ENCODE measurements at places on chromosomes 1 and 21. TPM values are rescaled to one million over a fixed set of nuclear protein-coding genes. Genes with fewer than 3 reads are reported as not detected.

DNA sequence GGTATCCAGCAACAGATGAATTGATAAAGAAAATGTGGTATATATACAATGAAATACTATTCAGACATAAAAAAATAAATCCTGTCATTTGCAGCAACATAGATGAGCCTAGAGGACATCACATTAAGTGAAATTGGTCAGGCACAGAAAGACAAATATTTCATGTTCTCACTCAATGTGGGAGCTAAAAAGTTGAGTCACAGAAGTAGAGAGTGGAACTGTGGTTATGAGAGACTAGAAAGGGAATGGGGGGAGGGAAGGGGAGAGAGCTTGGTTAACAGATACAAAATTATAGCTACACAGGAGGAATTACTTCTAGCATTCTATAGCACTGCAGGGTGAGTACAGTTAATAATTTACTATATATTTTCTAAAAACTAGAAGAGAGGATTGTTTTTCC is 37.1 kb upstream of the SERPINC1 start:
- no peak for DNase-seq

DNA sequence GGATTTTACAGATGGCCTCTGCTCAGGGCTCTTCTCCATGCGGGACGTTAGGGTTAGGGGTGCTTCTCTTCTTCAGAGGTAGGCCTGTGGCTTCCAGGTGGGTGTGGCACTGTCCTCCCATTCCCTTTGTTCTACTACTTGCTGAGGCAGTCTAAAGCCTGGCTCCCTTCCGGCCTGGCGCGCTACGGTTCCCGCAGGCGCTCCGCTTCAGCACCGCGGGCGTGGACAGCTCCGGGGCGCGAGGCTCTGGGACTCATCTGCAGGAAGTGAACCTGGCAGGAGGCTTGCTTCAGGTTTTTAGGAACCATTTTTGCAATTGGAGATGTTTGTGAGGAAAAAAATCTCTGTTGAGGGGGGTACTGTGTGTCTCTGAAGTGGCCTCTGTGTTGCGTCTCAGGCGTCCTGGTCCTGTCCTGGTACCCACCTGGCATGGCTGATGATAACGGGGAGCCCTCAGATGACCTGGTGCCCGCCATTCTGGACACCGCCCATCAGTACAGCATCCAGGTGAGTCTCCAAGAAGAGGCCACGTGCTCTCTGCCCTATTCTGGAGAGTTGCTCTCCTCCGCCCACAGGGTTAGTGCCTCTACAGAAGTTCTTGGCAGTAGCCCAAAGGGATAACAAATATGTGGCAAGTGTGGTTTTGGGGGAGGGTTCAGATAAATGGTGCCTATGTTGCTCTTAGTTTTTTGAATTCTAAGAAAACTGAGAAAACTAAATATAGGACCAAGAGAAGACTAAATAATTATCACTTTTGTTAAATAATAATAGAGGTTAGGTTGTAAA is 1.9 kb downstream of the MANEAL start:
- peak; percentile 90 for DNase-seq

The ARTN gene
- total RNA-seq, result 0.43 TPM

DNA sequence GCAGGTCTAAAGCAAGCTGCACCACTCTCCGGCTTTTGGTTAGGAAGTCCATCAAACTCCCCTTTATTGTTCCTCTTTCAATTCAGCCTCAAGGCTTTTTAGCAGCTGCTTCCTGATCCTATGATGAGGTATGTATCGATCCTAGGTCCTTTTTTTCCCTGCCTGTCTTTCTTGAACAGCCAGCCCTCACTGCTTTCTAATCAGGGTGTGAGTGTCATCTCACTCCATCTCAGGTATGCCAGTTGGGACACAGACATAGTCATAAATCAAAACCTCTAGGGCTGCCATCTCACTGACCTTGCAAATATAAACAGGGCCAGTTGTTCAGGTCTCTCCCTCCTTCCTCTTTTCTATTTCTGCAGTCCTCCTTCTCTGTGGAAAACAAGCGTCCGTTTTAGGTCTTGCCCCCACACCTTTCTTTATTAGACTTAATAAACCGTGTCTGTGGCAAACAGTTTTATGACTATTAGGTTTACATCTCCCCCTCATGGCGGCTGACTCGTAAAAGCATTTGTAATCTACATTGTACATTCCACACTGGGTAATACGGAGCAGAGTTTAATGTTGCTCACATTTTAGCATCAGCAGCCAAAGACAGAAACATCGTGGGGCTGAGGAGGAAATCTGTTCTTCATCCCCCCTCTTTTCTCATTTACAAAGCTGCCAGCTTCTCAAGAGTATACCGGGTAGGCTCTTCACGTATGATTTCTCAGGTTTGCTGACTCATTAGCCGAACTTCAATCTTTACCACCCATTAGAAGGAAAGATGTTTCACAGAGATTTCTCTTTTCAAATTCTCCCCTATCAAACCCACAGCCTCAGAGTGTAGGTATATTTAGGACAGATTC is 11.6 kb downstream of the STYXL2 start:
- no peak for DNase-seq

DNA sequence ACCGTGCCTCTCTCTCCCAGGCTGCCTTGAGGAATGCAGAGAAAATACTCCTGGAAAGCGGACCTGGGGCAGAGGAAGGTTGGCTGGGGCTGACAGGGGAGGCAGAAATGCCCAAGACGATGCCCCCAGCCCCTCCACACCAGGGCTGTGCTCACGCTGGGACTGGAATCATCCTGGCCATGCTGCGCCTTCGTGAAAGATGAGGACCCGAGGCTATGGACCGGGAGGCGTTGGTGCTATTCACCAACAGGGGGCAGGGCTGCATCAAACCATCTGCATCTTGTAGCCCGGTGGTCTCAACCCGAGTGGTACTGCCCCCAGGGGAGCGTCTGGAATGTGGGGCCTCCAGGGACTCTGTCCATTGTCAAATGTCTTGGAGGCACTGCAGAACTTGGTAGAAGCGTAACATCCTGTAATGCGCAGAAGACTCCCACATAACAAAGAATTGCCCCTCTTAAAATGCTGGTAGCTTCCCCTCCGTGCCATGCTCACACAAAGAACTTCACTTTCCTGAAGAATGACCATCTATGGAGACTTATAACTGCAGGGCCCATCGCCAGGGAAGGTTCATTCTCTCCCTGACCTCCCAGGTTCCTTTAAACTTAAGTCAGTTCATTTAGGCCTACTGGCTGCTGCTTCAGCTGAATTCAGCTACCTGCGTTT is 251.2 kb downstream of the RRAGC start:
- no peak for DNase-seq

The FABP3 gene
- not detected for total RNA-seq

DNA sequence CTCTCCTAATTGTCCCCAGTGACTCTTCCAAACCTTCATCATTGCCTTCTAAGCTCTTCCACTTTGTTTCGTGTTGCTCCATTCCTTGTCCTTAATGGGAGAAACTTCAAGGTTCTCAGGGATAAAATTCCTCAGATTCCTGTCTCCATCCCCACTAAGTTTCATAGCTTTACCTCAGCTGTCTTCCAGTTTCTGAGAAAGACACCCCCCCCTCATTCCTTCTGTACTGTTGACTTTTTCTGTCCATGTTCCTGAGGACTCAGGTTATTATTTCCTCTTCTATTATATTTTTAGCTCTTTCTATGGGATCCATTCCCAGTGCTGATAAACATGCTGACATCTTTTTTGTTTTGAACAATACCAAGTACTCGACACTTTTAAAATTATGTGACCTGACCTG is 215.3 kb upstream of the PTGFR start:
- no peak for DNase-seq

The PRMT6 gene
- 24.6 TPM for total RNA-seq

DNA sequence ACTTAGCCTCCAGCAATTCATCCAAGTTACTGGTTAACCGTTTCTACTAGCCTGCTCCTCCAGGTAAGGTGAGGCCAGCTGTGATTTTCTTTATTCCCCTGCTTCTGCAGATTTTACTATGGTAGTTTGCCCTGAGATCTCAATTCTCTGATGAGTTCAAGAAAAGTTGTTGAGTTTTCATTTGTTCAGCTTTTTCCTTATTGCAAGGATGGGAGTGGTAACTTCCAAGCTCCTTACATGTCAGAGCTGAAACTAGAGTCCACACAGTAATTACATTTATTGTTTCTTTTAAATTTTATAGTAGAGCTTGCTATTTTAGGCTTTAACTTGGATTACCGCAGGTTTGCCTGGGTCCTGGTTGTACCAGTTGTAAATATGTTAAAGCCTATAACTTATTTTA is 76.9 kb upstream of the ZRANB2 start:
- DNase-seq, result no peak

The SPRR2B gene
- not detected for total RNA-seq

The SH2D1B gene
- total RNA-seq, result not detected

- DNase-seq, result no peak
These were observed 15.8 kb upstream of the UBE2U start for GRCh38 chr1:64187646-64188045.

The PTGFR gene
- not detected for total RNA-seq

The OR10J1 gene
- not detected for total RNA-seq

DNA sequence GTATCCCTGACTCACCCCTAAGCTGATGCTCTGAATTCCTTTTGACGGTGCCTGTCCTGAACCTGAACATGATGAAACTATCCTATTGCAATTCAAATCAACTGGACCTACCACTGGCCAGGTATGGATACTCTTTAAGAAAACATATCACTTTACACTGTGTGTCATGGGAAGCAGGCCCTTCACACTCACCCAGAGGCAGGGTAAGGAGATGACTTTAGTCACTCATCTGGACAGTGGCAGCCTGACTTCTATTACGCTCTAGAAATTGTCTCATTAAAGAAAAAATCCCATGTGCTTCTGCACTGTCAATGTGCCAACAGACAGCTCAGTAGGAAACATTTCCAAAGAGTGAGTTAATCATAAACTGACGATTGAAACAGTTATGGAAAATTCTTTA is 94.3 kb downstream of the VAV3 start:
- DNase-seq, result no peak

GRCh38 chr1:47659146-47659545 is 221.3 kb downstream of the FOXD2 start:
- no peak for DNase-seq

DNA sequence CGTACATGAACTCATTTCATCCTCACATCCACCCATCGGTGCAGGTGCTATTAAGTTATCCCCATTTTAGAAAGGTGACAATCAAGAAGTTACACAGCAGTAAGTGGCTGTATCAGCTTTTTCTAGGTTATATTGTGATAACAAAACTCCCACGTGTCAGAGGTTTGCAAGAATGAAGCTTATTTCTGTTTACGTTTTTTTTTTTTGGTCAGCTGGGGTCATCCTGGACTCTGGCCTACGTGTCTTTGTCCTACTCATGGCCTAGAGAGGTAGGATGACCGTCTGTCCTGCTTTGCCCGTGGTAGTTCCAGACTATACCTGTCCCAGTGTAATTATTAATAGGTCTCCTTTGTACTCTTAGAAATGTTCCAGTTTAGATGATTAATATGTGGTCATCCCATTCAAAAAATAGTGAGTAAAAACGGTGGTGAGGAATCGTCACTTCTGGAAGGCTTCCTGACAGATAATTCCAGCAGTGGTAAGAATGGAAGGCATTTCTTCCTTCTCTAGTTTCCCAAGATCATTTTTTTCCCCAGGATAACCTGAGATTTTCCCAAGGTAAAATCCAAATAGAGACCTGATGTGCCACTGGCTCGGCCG is 64.2 kb upstream of the KIF26B start:
- DNase-seq, result no peak

The FCRL4 gene
- not detected for total RNA-seq

- DNase-seq, result peak; percentile 78
These were observed 25.6 kb upstream of the IER5 start for GRCh38 chr1:181062836-181063428.

- no peak for DNase-seq
These were observed 9.3 kb upstream of the DCAF6 start for GRCh38 chr1:167927046-167927754.

GRCh38 chr1:33698361-33699035 is 165.4 kb upstream of the HMGB4 start:
- no peak for DNase-seq

GRCh38 chr1:165897326-165898303 is 70.2 kb downstream of the UCK2 start:
- no peak for DNase-seq

DNA sequence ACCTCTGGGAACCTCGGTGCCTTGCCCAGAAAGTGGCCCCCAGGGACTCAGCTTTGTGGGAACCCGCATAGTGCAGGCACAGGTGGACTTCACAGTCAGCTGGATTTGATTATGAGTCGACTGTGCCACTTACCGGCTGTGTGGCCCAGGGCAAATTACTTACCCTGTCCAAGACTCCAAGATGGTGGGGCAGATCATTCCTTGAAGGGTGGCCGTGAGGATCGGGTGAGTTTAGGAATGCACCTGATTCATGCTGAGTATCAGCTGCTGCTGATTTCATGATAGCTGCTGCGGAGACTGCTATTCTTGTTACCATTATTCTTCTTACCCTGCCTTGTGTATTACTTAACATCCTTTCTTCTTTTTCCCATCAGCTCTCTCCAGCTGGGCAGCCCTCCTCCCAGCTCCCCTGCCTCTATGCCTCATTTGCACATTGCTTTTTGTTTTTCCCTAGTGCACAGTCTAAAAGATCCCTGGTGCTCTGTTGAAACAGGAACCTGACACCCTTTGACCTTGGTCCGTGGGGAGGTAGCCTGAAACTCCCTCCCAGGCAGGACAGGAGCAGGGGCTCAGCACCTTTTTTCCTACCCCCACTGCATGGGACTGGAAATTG is 40.5 kb upstream of the FHAD1 start:
- no peak for DNase-seq

The GBP2 gene
- 168 TPM for total RNA-seq

The FBXO44 gene
- 25.4 TPM for total RNA-seq

The DMRTA2 gene
- not detected for total RNA-seq

The LAMC1 gene
- 0.30 TPM for total RNA-seq

The CLCA2 gene
- not detected for total RNA-seq

GRCh38 chr1:59703226-59703917 is 111.4 kb upstream of the HOOK1 start:
- peak; percentile 37 for DNase-seq

Measured in activated CD4-positive, alpha-beta T cell treated with anti-CD3 and anti-CD28 coated beads, Interleukin-2, amount 10 ng/mL, durations not matched to agents 24 days and 14 days (primary cell).